ENCODE measurements at places on chromosomes 3 and 15. TPM values are rescaled to one million over a fixed set of nuclear protein-coding genes. Genes with fewer than 3 reads are reported as not detected.

GP9 gene
- not detected for total RNA-seq

TMCO5A gene
- total RNA-seq: not detected

LAMB2 gene
- 896 TPM for total RNA-seq

PROK2 gene
- total RNA-seq: not detected

OIP5 gene
- 0.59 TPM for total RNA-seq

EBLN2 gene
- 8.9 TPM for total RNA-seq

ARL6IP5 gene
- 72.5 TPM for total RNA-seq

ALCAM gene
- total RNA-seq: 134 TPM

RHOV gene
- total RNA-seq: under 0.01 TPM

CBLB gene
- 34.1 TPM for total RNA-seq

FETUB gene
- not detected for total RNA-seq

Data from smooth muscle cell of the umbilical artery (primary cell).